ENCODE measurements at places on chromosomes 4 and X. TPM values are rescaled to one million over a fixed set of nuclear protein-coding genes. Genes with fewer than 3 reads are reported as not detected.

GRCh38 chr4:177489471-177490246 lies 47.4 kb upstream of the AGA start:
- peaks cover 4% of the 10 kb centered on the region for H3K36me3 ChIP-seq
- H3K27ac ChIP-seq = no peak overlapping the region
- peaks cover 13% of the 10 kb centered on the region for H3K4me1 ChIP-seq
- H3K27me3 ChIP-seq = no peaks in the 10 kb centered on the region

- no peak overlapping the region for H3K27ac ChIP-seq
- H3K36me3 ChIP-seq = no peaks in the 10 kb centered on the region
- peaks cover 64% of the 10 kb centered on the region for H3K27me3 ChIP-seq
- H3K4me3 ChIP-seq = no peak overlapping the region
- no peak for DNase-seq
Observed at GRCh38 chrX:153019166-153019565, 25.2 kb upstream of the PNMA5 start.

Gene SMIM31
- total RNA-seq = not detected

GRCh38 chrX:41692162-41692749 lies 3.5 kb downstream of the GPR34 start:
- peaks cover 1% of the 10 kb centered on the region for H3K36me3 ChIP-seq
- DNase-seq = no peak
- no peak overlapping the region for H3K4me3 ChIP-seq
- H3K4me1 ChIP-seq = peaks cover 7% of the 10 kb centered on the region
- no peak overlapping the region for H3K27ac ChIP-seq
- H3K27me3 ChIP-seq = no peaks in the 10 kb centered on the region

DNA sequence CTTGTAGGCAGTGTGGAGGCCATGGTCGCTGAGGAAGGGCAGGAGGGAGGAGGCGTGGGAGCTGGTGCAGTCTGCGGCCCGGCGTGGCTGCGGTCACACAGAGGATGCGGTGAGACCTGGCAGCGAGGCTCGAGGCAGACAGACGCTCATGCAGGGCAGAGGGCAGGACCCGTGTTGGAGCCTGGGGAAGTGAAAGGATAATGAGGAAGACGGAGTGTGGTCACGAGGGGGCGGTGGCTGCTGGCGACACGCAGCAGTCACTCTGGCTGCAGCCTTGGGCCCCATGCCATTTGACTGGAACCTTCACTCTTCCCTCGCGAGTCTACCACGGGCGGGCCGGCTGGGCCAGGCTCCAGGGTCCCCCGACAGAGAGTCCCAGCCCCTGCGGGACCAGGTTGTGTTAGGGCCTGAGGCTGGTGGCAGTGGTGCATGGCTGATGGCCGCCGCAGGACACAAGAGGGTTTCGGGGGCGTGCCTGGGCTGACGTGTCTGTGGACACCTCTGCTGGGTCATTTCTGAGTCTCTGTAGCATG lies 68.8 kb upstream of the HGFAC start:
- peaks cover 25% of the 10 kb centered on the region for H3K27me3 ChIP-seq

DNA sequence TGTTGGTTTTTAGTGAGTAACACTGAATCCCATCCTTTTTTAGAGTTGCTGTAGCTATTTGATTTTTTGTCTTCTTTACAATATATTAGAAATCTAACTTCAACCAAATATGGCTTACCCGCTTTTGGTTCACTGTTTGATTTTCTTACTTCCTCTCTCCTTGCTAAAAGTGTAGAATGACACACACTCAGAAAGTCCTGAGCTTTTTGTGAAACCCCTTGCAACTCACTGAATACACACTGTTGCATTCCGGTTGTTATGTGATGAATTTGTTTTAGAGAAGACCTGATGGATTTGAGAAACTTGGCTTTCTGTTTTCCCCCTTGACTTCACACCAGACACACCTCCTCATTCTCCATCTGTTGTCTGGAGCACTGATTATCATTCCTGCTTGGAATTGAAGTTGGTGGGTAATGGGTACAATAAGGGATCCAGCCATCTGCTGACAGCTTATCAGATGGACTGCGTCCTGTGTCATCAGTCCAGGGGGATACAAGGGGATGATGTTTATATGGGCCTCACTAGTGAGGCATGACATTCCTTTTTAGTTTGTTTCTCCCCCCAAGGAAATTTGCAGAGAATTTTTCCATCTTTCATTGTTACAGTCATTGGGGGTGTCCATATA lies 5.2 kb downstream of the TMEM164 start:
- peaks cover 50% of the 10 kb centered on the region for H3K4me1 ChIP-seq
- no peaks in the 10 kb centered on the region for H3K36me3 ChIP-seq
- H3K27me3 ChIP-seq = no peaks in the 10 kb centered on the region
- no peak overlapping the region for H3K4me3 ChIP-seq

DNA sequence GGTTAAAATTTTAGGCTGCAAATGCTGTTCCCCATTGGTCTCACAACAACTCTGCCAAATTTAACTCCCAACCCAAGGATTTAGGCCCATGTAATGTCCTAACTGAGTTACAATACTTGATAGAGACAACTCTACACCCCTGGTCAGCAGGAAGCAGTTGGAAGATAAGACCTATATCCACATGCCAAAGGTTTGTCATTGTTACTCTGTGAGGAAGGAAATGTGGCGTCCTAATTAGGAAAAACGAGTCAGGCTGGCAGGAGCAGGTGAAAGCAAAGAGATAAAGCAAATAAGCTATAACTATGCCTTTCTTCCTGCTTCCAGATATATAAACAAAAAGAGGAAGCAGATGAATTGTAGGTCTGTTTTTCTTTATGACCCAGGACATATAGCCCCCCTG lies 69.1 kb downstream of the SPIN4 start:
- H3K27me3 ChIP-seq = no peaks in the 10 kb centered on the region
- H3K4me1 ChIP-seq = no peaks in the 10 kb centered on the region
- H3K4me3 ChIP-seq = no peak overlapping the region
- no peak overlapping the region for H3K27ac ChIP-seq

DNA sequence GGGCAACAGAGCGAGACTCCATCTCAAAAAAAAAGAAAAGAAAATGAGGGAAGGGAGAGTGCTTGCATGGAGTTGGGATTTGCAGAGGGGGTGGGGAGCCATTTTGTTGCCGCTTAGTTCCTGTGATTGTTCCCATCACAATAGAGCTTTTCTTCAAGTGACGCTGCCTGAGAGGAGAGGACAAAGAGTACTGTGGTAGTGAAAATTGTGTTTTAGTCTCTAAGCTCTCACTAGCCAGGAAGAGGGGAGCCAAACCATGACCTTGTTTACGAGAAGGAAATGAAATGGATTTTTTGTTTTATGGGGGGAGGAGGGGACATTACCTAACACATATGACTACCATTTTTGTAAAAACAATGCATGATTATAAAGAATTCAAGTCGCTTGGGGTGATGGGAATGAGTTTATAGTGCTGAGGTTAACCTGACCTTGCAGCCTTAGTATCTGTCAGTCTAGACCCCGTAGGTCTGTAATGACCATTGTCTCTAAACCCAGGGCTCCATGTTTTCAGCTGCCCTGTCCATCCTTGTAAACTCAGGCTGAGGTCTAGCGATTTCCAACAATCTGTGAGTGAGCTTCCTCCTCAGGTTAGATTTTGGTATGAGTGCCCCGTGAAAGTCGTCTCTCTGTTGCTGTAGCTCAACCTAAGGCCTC lies 18.8 kb downstream of the SRD5A3 start:
- H3K4me3 ChIP-seq = no peak overlapping the region
- H3K36me3 ChIP-seq = peaks cover 23% of the 10 kb centered on the region
- DNase-seq = no peak
- peaks cover 38% of the 10 kb centered on the region for H3K4me1 ChIP-seq
- no peaks in the 10 kb centered on the region for H3K27me3 ChIP-seq

- no peak overlapping the region for H3K27ac ChIP-seq
- H3K4me1 ChIP-seq = peaks cover 3% of the 10 kb centered on the region
- H3K4me3 ChIP-seq = no peak overlapping the region
- no peak for DNase-seq
Observed at GRCh38 chr4:148255344-148255720, 186.9 kb downstream of the NR3C2 start.

Gene ARHGAP10
- 9.6 TPM for total RNA-seq

DNA sequence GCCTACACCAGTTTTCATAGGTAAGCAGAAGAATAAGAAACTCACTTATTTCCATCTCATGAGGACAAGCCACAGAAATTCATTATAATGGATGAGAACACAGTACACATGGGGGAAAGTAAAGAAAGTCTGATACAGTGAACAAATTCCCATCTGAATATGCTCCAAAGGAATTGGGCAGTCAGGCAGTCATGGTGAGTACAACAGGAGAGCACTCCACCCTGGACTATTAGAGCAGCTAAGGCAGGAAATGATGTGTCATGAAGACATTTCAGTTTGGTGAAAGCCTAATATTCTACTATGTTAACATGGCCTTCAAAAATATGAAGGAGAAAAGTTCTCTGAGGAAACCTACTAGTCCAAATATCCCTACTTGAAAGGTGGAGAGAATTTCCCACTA lies 92.0 kb upstream of the PRDX4 start:
- no peak for DNase-seq
- H3K36me3 ChIP-seq = no peaks in the 10 kb centered on the region
- H3K4me3 ChIP-seq = no peak overlapping the region
- H3K27ac ChIP-seq = no peak overlapping the region
- no peaks in the 10 kb centered on the region for H3K27me3 ChIP-seq
- H3K4me1 ChIP-seq = no peaks in the 10 kb centered on the region

Gene ATP11C
- total RNA-seq = 33.6 TPM

DNA sequence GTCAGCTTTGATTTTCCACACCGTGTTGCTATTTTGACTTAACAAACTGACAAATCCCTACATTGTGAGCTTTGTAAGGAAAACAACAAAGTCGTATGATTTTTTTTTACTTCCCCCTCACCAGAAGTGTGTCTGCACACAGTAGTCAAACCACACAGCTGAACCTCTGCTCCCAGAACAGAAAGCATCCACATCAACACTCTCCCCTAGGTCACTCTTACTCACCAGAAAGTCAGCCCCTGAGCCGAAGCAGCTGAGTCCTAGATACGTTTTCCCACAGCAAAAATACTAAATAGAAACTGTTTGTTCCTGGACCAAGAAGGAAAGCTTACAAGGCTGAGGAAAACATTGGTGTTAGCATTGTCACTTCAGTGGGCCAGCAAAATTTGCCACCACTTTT lies 305.7 kb downstream of the DHX15 start:
- no peaks in the 10 kb centered on the region for H3K36me3 ChIP-seq
- H3K27ac ChIP-seq = peak overlapping the region; percentile 2

DNA sequence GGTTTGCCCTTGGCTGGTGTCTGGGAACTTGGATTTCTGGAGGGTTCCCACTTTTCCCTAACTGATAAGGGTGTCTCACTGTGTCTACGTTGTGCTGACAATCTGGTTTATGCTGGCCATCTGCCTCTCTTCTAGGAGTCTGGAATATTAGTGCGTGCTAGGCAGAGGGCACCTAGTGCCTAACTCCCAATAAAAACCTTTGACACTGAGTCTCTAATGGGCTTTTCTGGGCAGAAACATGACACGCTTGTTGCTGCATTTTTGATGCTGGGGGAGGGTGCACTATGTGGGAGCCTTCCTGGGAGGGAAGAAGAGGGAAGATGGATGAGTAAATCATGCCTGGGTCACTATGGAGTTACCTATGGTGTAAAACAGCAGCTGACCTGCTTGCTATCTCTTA lies 16.3 kb upstream of the ZNF41 start:
- peaks cover 3% of the 10 kb centered on the region for H3K36me3 ChIP-seq
- H3K4me1 ChIP-seq = peaks cover 35% of the 10 kb centered on the region
- H3K27ac ChIP-seq = no peak overlapping the region
- H3K4me3 ChIP-seq = no peak overlapping the region
- DNase-seq = no peak

DNA sequence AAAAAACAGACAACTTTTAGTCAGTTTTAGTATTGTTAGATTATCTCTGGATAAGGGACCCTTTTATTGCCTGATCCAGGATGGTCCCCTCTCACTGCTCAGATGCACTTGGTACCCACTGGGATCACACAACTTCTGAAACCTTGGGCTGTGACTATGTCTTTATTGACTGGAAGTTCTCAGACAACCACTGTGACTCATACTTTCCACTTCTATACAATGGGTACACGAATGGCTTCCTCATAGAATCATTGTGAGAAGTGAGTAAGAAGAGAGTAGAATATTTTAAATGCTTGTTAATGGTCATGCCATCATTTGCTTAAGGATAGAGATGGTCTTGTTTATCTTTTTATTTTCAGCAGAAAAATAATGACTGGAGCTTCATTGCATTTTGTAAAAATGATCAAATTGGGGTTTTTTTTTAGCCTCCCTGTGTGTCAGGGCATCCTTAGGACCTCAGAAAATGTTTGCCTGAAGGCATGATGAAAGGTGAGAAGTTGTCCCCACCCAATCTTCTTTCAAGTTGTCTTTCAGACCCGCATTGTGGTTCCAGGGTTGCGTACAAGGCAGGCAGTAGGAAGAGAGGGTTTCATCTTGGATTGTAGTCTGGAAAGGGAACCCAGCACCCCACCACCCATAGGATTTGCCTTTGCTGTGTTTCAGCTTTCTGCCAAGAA lies 115.1 kb downstream of the CPEB2 start:
- H3K27me3 ChIP-seq = no peaks in the 10 kb centered on the region
- no peak overlapping the region for H3K4me3 ChIP-seq
- H3K4me1 ChIP-seq = no peaks in the 10 kb centered on the region
- DNase-seq = no peak
